ENCODE measurements at places on chromosomes 3 and 15.

DNA sequence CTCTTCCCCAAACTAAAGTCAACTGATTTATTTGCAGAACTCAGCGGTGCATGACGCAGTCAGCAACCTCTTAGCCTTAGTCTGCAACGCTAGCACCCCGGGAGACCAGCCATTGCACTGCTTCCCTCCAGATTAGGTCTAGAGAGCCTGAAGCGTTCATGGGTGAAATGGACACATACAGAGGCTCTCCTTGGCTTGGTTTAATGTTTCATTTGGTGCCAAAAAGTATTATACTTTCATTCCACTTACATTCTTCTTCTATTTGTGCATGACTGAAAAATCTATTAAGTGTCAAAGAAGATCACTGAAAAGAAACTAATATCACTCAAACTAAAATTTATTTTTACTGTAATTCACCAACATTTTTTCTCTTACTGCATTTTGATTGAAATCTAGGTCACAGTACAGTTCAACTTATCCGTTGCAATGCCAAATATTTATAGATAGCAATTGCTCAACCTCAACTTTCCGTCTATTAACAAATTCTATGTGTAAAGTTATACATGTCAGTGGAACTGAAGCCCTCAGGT lies 116.2 kb downstream of the ROBO1 start:
- no peak for DNase-seq

- DNase-seq, result no peak
Observed at GRCh38 chr15:49137861-49138260, 17.5 kb downstream of the COPS2 start.

DNA sequence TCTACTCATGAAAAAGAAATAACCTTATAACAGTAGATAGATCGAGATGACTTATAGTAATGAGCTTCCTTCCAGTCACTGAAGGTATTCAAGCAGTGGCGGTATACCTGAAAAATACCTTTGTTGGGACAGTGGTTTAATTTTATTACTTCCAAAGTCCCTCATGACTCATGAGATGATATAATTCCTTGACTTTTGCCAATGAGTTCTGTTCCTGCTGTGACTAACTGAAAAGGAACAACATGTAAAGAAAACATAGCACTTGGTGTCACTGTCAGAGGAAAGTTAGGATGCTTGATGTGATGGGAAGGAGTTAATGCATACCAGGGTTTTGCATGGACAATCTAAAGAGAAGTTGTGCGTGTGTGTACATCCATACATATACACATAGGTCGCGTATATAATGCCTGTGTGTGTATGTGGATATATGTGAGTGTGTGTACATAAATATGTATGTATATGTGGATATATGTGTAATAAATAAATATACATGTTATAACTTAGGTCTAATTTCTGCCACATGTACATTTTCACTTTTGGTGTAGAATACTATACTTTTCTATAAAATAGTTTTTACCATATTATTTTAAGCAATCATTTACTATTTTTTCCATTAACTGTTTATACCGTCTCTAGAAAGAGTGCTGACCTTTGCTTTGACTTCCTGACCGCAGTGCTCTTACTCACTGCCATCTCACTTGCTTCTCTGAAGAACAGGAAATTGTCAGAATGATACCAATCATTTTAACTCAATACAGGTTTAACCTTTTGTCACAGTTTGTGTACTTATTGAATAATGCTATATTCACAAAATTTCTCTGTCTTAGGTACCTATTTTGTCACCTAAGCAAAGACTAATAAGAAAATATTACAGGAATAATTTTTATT lies 12.6 kb upstream of the PAK2 start:
- peak; percentile 71 for DNase-seq

DNA sequence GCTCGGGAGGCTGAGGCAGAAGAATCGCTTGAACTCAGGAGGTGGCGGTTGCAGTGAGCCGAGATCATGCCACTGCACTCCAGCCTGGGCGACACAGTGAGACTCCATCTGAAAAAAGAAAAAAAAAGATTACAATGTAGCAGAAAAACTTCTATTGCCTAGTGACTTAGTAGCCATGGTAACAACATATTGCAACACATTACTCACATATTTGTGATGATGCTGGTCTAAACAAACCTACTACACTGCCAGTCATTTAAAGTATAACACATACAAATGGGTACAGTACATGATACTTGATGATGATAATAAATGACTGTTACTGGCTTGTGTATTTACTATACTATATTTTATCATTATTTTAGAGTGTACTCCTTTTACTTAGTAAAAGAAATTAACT lies 125.6 kb downstream of the PLOD2 start:
- no peak for DNase-seq

- no peak for DNase-seq
Observed at GRCh38 chr15:97849183-97849582, 111.3 kb upstream of the ARRDC4 start.

GRCh38 chr15:31488437-31489204 lies 162.0 kb downstream of the KLF13 start:
- peak; percentile 67 for DNase-seq

DNA sequence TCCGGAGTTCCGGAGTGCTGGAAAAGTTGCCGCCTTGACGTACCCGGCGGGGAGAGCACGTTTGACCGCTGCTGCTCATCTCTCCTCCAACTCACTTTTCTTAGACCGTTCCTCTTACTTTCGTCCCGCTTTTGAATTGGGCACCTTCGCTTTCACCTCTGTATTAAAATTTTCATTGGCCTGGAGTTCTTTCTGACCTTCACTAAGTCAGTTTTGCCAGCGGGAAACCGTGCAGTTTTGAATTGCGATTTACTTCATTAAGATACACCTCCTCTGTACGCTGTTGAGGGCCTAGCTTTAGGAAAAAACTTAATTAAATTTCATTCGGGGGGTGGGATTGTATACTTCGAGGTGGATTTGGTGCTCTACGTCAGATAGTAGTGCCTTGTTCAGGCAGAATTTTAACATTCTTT lies 1.3 kb downstream of the GMPS start:
- no peak for DNase-seq

DNA sequence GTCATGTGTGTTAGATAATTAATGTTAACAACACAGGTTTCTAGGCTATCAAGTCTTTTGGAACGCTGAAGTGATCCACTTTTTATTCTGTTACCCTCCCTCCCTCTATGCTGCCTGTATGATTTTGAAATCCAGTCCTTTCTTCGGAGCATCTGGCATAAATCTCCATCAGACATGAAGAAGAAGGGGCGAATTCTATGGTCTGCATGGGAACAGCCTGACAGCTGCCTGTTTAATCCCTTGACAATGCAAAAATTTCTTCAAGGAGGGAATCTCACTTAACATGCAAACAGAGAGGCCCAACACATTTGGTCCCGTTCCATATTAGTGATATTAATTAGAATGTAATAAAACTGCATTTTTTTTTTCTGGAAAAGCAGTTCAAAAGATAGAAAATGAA lies 145.2 kb downstream of the VGLL3 start:
- DNase-seq, result no peak

GRCh38 chr15:88255484-88256278 lies 858 bp downstream of the NTRK3 start:
- DNase-seq, result no peak

DNA sequence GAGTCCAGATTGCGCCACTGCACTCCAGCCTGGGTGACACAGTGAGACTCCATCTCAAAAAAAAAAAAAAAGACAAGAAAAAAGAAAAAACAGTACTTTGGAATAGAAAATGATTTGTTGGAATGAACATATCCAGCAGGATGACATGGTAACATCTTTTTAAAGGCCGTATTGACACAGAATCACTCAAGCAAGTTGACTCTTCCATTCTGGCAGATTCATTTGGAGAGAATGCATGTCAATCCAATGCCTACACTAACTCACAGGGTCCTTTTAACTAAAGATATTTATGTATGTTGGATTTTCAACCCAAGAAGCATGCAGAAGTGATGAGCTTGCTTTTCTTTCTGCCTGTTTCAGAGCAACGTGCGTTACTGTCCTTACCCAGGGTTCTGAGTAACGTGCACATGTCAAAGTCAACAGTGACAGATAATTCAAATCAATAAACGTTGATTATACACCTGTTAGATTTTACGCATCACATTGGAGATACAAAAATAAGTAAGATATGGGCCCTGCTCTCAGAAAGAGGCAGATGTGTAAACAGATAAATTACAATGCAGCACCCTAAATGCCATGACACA lies 77.1 kb upstream of the FNDC3B start:
- DNase-seq, result no peak

GRCh38 chr3:126147147-126147931 lies 33.0 kb downstream of the ALDH1L1 start:
- no peak for DNase-seq

- DNase-seq, result no peak
Observed at GRCh38 chr3:144663456-144664436, 692.1 kb downstream of the DIPK2A start.

DNA sequence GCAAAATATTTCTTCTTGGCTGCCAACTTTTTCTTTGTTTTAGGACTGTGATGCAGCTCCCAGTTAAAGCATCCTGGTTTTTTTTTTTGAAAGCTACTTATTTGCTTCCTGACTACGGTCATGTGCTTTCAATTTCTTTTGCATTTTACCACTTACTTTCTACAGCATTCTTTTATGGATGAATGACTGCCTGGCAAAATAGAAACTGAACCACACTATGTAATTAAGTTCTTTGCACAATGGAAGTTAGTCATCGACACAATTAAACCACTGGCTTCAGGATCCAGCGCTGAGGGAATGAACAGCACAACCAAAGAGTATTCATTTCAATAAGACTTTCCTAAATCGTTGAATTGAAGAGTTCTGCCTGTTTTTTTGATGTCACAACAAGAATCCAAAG lies 82.2 kb upstream of the EPHA3 start:
- DNase-seq, result no peak

GRCh38 chr3:123120573-123120972 lies 53.7 kb downstream of the PDIA5 start:
- DNase-seq, result no peak

- no peak for DNase-seq
Observed at GRCh38 chr3:102113421-102114041, 264.2 kb downstream of the NFKBIZ start.

Measured in CD4-positive, alpha-beta T cell treated with Interleukin-4 for 4 hours (primary cell).